ENCODE measurements at places on chromosomes 16 and 17. TPM values are rescaled to one million over a fixed set of nuclear protein-coding genes. Genes with fewer than 3 reads are reported as not detected.
A peak's percentile ranks its signal among the peaks of the same experiment; 100 is the strongest.

GRCh38 chr17:10357768-10358167 lies 15.0 kb downstream of the MYH13 start:
- peak; percentile 41 for DNase-seq

DNA sequence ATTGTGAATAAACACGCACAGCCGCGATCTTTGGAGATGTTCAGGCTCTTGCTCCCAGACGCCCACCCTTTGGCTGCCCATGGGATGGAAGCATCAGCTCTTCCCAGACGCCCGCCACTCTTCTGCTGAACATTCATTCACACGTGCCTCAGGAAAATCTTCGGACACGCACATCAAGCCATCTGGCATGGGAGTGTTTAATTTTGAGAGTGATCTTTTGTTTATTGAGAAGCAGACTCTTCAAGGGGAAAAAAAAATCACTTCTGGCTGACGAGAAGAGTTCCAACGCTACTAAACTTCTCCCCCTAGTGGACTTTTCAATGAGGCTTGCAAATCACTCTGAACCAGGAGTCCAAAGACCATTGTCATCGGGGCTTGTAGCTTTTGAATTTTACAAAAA lies 62.0 kb upstream of the NUDT7 start:
- no peak for DNase-seq

The HAP1 gene
- total RNA-seq: 0.19 TPM

GRCh38 chr17:44333371-44333770 lies 8.7 kb upstream of the SLC25A39 start:
- DNase-seq: no peak

- no peak for DNase-seq
Measured at GRCh38 chr17:8324923-8325322, 14.7 kb upstream of the ODF4 start.

The FAM171A2 gene
- 0.26 TPM for total RNA-seq

The CDH5 gene
- total RNA-seq: not detected

DNA sequence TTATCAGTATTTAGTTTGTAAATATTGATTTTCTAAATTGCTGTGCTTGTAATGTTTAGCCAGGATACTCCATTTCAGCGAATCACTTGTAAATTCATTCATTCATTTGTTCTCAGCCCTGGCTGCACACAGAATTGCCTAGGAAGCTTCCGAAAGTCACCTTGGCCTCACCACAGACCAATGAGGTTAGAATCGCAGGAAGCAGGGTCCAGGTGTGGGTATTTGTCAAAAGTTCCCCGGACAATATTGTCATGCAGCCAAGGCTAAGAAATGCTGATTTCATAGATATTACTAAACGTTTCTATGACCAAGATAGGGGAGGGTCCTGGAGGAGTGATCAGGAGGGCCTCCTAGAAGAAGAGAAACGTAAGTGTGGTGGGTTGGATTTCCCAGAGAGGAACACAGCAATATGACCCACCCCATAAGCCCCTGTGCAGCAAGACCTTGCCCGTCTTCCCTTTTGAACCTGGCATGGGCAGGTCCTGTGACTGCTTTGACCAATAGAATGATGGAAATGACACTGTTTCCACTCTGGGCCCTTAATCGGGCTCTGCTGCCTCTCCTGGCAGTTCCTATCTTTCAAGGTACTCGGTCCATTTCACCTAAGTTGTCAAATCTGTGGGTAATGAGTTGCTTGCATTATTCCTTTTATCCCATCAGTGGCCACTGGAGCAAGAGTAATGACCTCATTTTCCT lies 238.7 kb downstream of the FOXL1 start:
- no peak for DNase-seq
